ENCODE measurements at places on chromosomes 1 and 21.

DNA sequence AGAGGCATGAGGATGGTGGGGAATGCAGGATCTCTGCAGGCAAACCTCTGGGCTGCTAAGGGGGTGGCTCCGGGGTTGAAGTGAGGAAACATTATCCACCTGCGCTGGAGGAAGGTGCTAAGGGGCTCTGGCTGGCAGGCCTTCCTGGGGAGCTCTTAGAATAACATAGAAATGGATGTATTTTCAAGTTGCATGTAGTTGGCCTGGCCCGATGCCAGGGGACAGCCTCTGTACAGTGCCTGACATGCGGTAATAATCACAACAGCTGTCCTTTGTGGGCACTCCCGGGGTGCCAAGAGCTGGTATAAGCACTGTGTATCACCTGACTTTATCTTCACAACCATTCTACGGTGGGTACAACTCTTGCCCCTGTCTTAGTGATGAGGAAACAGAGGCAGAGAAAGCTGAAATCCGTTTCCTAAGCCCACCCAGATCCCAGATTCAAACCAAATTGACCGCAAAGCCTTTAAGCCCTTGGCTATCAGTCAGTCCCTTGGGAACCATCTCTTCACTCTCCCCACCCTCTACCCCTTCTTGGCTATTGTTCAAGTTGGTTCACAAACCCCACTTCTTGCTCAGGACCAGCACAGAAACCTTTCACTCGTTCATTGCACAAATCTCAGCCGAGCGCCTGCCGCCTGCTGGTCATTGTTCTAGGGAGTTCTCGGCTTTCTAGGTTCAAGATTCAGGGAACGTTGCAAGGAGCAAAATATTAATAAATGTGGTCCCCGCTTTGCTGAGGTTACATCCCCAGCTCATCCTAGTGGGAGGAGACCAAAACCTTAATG, 30.9 kb downstream of the PADI4 start:
- DNase-seq = no peak

- no peak for DNase-seq
Measured at GRCh38 chr1:27161594-27161993, 6.7 kb upstream of the SLC9A1 start.

- no peak for DNase-seq
Measured at GRCh38 chr1:188394677-188395076, 1565.9 kb downstream of the PLA2G4A start.

GRCh38 chr21:38671773-38672172, 134.0 kb upstream of the ETS2 start:
- no peak for DNase-seq

- no peak for DNase-seq
Measured at GRCh38 chr1:175708787-175709186, 34.6 kb downstream of the TNR start.

DNA sequence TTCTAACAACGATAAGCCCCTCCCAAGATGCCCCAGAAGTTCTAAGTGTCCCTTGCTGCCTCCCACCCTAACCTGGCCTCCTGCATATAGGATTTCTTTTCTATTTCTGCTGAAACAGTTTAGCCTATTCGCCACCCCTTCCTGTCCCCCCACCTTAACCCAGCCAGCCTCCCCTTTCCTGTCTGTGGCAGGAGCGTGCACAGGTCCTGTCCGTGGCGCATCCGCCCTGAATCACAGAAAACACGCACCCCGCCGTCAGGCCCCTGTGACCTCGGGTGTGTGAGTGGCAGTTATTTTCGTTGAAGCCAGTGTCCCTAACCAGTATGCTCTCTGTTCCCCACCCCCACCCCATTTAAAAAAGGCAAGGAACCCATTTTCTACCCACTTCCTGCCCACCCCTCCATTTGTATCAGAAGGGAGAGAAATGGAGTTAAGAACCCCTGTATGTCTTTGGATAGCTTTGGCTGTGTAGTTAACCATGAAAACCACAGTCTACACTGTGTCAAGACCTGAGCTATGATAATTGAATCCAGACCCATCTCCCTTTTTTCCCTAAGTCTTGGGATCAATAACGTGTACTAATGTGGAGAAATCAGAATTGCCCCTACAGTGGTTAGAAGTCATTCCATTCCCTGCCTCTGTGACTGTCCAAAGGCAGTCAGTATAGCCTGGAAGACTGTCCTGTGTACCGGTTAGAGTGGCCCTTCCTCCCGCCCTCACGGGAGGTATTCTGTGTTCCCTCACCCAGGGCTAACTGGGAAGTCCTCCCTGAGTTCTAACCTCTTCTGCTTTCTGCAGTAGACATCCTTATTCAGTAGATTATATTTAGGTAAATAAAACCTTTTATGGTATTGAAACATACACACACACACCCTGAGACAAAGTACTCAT, 1.8 kb downstream of the PLEKHO1 start:
- DNase-seq = peak; percentile 56

DNA sequence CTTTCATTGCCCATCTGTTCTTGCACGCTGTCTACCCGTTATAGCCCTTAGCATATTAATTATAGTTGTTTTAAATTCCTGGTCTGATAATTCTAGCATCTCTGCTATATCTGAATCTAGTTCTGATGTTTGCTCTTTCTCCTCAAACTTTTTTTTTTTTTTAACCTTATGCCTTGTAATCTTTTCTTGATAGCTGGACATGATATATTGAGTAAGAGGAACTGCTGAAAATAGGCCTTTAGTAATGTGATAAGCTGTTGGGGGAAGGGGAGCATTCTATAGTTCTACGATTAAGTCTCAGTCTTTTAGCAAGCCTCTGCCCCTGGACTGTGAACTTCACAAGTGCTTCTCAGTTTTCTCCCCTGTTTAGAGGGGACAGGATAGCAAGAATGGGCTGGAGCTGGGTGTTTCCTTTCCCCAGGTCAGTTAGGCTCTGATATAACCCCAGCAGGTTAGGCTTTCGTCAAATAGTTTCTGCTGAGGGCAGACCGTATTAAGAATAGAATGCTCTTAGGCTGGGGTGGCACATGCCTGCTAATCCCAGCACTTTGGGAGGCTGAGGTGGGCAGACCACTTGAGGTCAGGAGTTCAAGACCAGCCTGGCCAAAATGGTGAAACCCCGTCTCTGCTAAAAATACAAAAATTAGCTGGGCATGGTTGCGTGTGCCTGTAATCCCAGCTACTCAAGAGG, 62.2 kb downstream of the ZFYVE9 start:
- no peak for DNase-seq

Data from activated CD4-positive, alpha-beta T cell treated with anti-CD3 and anti-CD28 coated beads, Interleukin-2, amount 50 U/mL, for 48 hours (primary cell).